ENCODE measurements at places on chromosomes 6 and 20. TPM values are rescaled to one million over a fixed set of nuclear protein-coding genes. Genes with fewer than 3 reads are reported as not detected.

The TUBB2B gene
- 2.4 TPM for total RNA-seq

The FRK gene
- 0.07 TPM for total RNA-seq

The DEF6 gene
- 0.25 TPM for total RNA-seq

The NFKBIL1 gene
- 21.9 TPM for total RNA-seq

The IL17F gene
- total RNA-seq: not detected

The TRIM31 gene
- total RNA-seq: not detected

The R3HDML gene
- not detected for total RNA-seq

Data from pulmonary artery endothelial cell (primary cell).